A549 treated with CpdA at 1 μM for 4 hours (cell line): ENCODE measurements at places on chromosomes 3 and 15. TPM values are rescaled to one million over a fixed set of nuclear protein-coding genes. Genes with fewer than 3 reads are reported as not detected.

NPAP1 gene
- not detected in 5 replicates for total RNA-seq

TAGLN3 gene
- not detected in 5 replicates for total RNA-seq

ENTPD3 gene
- 0.13 TPM in 1 of 5 replicates, not detected in the others for total RNA-seq

UTS2B gene
- total RNA-seq, result 0.07 to 0.13 TPM in 2 of 5 replicates, not detected in the others

CMSS1 gene
- total RNA-seq, result 54.4 to 63.4 TPM (median 59.2 TPM) in 5 replicates

P4HTM gene
- 11.7 to 19.5 TPM (median 18.6 TPM) in 5 replicates for total RNA-seq

ACTR8 gene
- total RNA-seq, result 14.2 to 17.3 TPM (median 16.1 TPM) in 5 replicates
